ENCODE measurements at places on chromosomes 13 and 19. TPM values are rescaled to one million over a fixed set of nuclear protein-coding genes. Genes with fewer than 3 reads are reported as not detected.

MTUS2 gene
- 1.9 TPM for total RNA-seq

DNA sequence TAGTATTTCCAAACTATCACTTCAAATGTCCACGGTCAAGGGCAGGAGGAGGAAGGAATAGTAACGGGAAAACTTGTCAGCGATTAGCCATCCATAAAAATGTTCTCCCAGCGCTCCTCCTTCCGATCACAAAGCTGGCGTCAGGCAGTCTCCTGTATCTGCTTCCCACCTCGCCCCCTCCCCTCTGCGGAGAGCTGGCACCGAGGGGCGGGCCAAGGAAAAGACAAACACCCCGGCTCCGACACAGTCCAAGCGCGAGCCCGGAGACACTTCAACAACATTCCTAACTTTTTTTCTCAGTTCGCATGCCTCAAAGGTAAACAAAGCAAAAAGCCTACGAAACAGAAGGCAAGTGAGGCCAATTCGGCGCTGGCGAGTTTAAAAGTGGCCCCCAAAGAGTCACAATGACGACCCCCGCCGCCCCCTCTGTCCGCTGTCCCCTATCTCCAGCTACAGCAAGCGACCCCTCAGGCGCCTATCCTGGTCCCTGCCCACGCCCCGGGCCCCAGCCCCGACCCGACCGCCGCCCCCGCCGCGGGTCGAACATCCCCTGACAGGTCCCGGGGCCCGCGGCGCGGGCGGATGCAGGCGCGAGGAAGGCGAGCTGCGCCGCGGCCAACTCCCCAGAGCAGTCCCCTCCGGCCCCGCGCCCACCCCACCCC lies 736 bp downstream of the SMAD9 start:
- DNase-seq = peak; percentile 79

GPR12 gene
- not detected for total RNA-seq

GRCh38 chr13:23843436-23843835 lies 45.8 kb downstream of the MIPEP start:
- DNase-seq = no peak

SPIB gene
- 2.0 TPM for total RNA-seq

DNA sequence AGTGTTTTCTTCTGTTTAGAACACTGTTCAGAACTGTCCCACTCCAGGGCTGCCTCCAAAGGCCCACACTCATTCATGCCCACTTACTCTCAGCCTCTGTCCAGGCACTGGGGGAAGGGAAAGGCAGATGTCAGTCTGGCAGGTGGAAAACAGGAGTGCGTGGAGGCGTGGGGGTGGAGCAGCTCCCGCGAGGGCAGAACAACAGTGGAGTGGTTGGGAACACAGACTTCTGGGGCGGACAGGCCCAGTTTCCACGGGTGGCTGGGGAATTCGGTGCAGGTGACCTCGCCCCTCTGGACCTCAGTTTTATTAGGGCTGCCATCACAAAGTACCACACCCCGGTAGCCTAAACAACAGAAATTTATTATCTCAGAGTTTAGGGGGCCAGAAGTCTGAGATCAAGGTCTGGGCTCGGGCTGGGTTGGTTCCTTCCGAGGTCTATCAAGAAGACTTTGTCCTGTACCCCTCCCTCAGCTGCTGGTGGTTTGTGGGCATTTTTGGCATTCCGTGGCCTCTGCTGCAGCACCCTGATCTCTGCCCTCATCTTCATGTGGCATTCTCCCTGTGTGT lies 59.7 kb downstream of the SIPA1L3 start:
- no peak for DNase-seq

KCNJ14 gene
- 0.82 TPM for total RNA-seq

GRCh38 chr13:34462843-34463242 lies 479.2 kb upstream of the NBEA start:
- no peak for DNase-seq

NDUFA11 gene
- 242 TPM for total RNA-seq

- no peak for DNase-seq
These were observed 19.9 kb downstream of the ZFP30 start for GRCh38 chr19:37635076-37636056.

Measured in endodermal cell (in vitro differentiated cells).